ENCODE measurements at places on chromosomes 13 and 19.

- peak; percentile 8 for DNase-seq
These were observed 12.4 kb downstream of the TMEM143 start for GRCh38 chr19:48351341-48351752.

DNA sequence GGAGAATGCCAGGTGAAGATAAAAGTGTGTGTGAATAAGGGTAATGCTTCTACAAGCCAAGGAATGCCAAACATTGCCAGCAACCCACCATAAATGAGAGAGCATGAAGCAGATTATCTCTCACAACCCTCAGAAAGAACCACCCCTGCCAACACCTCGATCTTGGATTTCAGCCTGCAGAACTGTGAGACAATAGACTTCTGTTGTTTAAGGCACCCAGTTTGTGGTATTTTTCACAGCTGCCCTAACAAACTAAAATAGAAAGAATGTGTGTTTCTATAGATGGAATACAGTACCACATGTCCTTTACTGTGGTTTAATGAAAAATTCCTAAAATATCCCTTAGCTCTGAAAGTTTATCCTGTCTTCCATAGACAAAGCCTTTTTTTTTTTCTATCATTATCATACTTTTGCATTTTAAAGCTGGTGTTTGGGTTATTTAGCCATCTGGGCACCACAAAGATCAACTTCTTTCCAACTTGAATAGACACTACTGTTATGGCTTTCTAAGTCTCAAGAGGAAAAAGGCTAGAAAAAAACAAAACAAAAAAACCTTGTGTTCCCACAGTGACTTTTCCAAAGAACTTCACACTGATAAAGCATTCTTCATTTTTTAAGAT is 505.6 kb downstream of the KCTD12 start:
- DNase-seq = no peak

- no peak for DNase-seq
These were observed 240.4 kb upstream of the CSNK1A1L start for GRCh38 chr13:37345869-37346268.

DNA sequence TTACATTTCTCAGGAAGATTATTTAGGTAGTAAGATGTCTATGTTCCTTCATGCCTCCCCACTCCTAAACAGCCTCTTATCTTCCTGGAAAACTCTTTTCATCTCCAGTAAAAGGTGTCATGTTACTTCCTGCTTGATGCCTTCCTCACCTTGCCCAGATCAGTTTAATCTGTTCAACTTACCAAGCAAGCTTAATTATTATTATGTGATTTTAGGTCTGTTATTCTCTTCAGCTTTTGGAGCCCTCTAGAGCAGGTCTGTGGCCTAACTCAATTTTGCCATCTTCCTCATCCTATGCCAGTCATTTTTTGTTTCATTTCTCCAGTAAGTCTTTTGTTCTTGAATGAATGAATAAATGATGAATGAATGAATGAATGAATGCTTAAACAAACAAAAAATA is 528.4 kb downstream of the DCT start:
- DNase-seq = no peak

GRCh38 chr13:44692173-44692713 is 116.1 kb upstream of the TSC22D1 start:
- DNase-seq = no peak

DNA sequence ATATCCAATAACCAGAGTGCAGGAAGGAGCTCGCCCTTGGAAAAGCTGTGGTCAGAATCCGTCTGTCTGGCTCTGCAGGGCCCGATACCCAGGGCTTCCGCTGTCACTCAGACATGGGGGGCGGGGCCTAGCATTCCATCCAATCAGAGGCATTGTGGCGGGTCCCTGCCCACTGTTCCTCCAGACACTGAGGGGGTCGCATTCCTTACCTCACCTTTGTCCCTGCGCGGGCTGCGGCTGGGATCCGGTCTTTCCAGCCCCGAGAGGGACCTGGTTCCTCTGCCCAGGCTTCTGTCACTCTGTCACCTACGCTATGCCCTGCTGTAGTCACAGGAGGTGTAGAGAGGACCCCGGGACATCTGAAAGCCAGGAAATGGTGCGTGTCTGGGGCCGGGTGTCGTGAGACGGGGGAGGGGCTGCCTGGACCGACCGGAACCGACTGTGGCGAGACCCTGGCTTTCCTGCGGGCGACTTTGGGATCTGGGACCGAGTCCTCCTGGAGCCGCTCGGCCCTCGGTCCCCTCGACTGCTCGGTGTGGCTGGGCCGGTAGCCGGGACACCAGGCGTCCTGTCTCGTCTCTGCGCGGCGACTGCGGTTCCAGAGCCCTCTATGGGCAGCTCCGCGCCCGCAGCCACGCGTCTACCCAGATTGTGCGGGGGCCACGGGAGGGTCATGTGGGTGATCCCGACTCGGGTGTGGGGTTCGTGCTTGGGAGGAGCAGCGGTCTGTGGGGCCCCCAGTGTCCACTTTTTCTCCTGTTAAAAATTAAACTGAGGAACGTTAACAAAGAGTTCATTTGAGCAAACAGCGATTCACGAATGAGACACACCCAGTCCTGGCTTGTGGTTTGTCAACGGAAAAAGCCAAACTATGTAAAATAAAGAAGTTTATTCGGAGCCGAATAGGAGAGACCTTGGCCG is at the start of gene ZNF69:
Gene ZNF69 (plus strand): TSS at position 172 of the 921 bp plus-strand sequence. CDS start 142 bp downstream, at position 314.
- DNase-seq = peak; percentile 86

- DNase-seq = no peak
These were observed 46.6 kb upstream of the SLC15A1 start for GRCh38 chr13:98798849-98799645.

DNA sequence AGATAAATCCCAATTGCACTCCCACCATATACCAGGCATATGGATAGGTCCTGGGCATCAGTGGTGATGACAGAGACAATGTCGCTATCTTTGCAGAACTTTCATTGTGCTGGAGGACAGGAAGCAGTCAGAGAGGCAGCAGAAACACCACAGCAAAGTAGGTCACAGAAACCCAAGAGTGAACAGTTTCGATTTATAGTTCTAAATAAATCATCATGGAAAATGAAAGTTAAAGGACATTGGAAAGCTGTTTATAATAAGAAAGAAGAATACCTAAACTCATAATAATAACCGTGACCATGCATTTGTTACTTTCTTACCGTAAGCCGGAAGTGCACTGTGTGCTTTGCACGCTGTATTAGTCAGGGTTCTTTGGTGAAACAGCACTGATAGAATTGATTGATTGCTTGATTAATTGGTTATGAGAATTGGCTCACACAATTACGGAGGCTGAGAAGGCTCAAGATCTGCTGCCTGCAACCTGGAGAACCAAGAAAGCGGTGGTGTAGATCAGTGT is 38.9 kb downstream of the ALOX5AP start:
- DNase-seq = no peak

GRCh38 chr13:33072282-33072681 is 56.1 kb downstream of the KL start:
- DNase-seq = no peak

DNA sequence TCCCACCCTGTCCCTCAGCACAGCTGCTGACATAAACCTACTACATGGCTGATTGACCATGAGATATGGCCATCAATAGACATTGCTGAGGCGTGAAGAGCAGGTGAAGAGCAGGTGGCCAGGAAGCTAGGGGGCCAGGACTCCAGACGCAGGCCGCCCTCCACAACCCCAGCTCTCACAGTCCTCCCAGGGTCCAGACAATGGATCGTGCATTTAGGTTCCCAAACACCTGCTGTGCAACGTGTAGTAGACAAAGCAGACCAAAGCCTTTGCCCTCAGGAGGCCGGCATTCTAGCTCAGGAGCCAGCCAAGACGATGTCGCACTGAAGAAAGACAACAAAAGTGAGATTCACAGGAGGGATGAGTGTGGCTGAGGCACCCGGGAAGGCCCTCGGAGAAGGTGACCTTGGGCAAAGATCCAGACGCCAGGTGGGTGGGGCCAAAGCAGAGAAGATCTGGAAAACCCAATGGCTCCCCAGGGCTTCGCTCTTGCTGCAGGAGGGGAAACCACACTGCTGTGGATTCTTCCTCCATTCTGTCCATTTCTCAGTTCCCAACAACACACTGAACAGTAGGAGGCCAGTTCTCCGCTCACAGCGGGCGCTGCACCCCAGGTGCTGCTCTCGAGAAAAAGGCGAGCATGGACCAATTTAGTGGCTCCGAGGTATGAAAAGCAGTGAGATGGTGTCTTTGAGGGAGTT is 1.4 kb downstream of the FFAR1 start:
- DNase-seq = no peak

- DNase-seq = peak; percentile 59
These were observed 11.6 kb downstream of the SHKBP1 start for GRCh38 chr19:40588110-40588854.

DNA sequence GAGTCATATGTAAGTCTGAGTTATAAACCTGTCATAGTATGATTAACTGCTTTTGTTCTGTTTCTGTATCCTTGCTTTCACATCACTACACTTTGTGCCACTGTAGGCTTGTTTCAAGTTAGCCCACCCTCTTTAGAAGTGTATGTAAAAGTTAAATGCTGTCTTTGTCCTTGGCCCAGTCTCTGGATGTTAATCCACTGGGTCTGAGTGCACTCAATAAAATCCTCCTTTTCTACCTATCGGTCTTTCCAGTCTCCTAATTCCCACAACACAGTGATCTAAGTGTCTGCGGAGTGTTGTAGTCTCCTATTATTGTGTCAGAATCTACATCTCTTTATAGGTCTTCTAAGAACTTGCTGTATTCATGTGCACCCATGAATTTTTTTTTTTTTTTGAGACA is 14.1 kb downstream of the ZNF429 start:
- DNase-seq = no peak

GRCh38 chr13:60654415-60654814 is 257.4 kb downstream of the TDRD3 start:
- DNase-seq = no peak

GRCh38 chr19:41734156-41734555 is 21.2 kb upstream of the CEACAM6 start:
- no peak for DNase-seq

DNA sequence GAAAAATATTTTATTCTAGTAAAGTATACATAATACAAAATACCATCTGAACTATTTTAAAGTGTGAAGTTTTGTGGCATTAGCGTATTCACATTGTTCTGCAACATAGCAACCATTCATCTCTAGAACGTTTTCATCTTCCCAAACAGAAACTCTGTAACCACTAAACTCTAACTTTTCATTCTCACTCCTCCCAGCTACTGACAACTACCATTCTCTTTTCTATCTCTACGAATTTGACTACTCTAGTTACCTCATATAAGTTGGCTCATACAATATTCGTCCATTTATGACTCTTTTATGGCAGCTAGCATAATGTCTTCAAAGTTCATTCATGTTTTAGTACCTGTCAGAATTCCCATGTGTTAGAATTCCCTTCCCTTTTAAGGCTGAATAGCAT is 150.5 kb upstream of the MIR17HG start:
- DNase-seq = no peak

DNA sequence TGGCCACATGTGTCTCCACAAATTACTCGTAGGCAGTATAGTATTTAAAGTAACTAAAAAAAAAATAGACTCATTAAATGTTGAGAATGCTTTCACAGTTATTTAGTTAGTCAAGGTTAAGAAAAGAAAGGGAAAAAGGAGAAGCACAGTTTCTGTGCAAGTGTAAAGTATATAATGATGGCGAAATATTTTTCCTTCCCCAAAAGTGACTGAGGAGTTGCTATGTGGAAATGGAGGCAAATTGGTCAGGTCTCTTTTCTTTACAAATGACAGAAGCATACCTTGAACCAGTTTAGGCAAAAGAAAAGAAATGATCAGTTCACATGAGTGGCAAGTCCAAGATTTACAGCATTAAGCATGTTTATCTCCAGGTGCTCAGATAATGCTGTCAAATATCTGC is 18.0 kb downstream of the CSNK1A1L start:
- DNase-seq = no peak

- no peak for DNase-seq
These were observed 2048.3 kb upstream of the PCDH20 start for GRCh38 chr13:63463782-63464610.

DNA sequence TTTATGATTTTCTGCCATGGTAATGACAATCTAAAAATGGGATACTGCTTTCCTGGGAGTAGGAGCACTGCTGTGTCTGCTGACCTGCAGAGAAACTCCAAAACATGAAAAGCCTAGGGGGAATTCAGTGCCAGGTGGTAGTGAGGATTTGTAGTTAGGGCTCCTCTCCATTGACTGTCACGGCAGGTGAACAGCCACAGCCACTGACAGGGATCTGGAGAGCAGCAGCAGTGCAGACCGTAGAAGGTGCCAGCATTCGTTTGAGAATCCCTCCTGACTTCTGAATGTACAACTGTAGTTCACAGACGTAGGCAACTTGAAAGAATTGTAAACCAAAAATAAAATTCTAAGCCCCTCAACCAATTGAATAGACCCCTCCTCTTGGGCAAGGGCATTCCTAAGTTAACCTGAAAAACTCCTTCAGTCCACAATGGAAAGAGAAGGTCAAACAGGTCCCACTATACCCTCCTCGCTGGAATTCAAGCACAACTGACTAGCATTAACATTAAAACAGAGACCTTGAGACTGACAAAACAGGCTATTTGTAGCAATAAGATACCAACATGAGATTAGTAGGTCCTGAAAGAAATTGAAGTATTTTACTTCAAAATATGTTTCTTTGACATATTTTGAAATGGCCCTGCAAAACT is 1328.8 kb downstream of the OLFM4 start:
- no peak for DNase-seq

DNA sequence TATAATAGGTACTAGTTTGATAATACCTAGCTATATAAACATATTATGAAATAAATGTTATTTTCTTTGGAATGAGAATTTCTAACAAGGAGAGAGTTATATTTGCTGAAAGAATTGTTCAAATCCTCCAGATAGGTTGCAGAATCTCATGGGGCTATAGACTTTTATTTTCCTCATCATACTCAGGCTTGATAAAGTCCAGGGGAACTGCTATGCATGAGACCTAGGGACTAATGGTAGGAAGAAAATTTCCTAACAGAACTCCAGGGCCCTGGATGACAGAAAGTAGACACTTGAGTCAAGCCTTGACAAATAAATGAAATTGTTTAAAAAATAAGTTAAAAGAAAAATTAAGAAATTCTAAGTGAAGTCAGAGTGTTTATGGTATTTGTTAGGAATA is 138.5 kb upstream of the DACH1 start:
- DNase-seq = no peak

- DNase-seq = no peak
These were observed 33.7 kb downstream of the SIAH3 start for GRCh38 chr13:45817833-45818232.

- no peak for DNase-seq
These were observed 3.4 kb downstream of the ZNF823 start for GRCh38 chr19:11735375-11735774.

GRCh38 chr19:43465468-43466120 is at the start of gene LYPD3:
TSS of gene LYPD3 (minus strand) at chr19:43465608. CDS start at chr19:43465571, 37 bp downstream.
- no peak for DNase-seq
